ENCODE measurements at places on chromosomes 3 and 15.

DNA sequence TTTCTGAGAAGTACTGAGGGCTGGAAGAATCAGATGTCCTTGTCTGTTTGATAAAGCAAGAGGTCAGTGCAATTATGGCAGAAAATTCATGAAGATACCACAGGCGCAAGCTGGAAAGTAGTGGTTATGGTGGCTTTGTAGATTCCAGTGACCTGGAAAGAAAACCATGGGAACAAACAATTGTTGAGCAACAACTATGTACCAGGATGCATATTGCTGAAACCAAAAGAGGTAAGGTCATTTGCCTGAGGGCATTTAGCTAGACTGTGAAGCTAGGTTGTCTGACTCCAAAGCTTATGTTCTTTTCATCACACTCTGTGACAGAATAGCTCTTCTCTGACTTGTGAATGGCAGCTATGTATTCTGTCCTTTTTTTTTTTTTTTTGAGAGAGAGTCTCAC, 74.0 kb downstream of the B3GALNT1 start:
- peak; percentile 95 for DNase-seq

DNA sequence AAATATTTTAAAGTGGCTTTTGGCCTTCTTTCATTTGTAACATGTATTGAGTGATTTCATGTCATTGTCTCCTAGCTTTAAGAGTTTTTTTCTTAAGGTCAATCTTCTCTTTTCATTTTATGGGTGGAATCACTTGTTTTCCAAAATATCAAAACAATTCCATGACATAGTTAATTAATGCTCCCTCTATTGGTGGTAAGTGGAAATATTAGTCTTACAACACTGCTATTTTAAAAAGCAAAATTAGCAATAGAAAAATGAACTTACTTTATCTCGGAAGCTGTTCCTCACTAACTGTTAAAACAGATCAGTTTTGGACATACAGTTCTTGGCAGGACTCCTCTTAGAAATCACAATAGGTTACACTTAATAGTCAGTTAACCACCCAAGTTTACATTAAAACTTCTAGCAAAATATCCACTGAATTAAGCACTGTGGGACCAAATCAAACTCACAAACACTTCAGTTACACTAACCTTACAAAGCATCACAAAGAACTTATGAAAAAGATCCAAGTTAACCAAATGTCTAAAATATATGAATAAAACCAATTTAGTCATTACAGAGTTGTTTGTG, 42.4 kb downstream of the TIGIT start:
- no peak for DNase-seq

DNA sequence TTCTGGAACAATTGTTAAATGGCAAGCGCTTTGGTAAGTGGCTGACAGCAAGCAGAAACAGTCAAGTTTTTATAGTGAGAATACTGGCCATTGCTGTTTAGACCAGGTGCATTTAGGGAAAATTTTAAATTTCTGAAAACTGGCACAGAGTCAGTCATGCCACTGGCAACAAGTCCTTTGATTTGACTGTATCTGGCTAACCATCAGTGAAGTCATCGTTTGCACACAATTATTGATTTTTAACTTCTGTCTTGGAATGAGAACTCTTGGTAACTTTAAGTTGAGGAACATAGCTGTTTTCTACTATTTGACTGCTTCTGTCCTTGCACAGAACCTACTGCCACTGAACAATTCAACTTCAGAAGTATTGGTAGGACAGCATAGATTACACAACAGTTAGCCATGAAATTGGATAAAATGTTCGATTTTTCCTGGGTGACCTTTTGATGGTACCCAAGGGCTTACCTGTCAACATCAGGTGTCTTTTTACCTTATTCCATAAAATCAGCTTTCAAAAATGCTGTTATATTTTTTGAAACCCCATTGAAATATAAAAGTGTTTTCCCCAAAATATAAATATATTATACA, 225.0 kb downstream of the PDZRN3 start:
- no peak for DNase-seq

GRCh38 chr3:187777331-187777941, 32.2 kb upstream of the BCL6 start:
- DNase-seq: no peak

- no peak for DNase-seq
Observed at GRCh38 chr15:90019611-90020010, 18.5 kb downstream of the ZNF710 start.

- no peak for DNase-seq
Observed at GRCh38 chr15:56929933-56930332, 11.5 kb downstream of the TCF12 start.

DNA sequence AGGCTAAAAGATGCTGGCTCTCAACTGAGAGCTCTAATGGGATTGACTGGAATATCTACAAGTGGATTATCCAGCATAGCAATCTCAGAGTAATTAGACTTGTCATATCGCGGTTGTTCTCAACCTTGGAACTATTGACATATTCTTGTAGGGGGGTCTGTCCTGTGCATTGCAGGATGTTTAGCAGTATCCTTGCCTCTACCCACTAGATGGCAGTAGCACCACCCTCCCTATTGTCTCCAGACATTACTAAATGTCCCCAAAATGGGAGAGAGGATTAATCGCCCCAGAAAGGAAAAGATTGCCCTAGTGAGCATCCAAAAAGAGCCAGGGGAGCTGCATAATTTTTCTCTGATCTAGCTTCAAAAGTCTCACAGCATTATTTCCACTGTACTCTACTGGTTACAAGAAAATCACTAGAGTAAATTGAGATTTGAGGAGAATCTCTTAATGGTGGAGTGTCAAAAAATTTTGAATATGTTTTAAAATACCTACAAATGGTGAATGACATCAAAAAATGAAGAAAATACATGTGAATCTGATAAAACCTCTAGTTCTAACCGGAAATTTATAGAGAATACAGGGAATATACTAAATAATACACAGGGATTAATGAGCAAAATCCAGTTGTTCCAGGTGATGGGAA, 388.2 kb upstream of the AGTR1 start:
- peak; percentile 66 for DNase-seq

- DNase-seq: no peak
Observed at GRCh38 chr15:96107916-96108315, 222.6 kb upstream of the NR2F2 start.

DNA sequence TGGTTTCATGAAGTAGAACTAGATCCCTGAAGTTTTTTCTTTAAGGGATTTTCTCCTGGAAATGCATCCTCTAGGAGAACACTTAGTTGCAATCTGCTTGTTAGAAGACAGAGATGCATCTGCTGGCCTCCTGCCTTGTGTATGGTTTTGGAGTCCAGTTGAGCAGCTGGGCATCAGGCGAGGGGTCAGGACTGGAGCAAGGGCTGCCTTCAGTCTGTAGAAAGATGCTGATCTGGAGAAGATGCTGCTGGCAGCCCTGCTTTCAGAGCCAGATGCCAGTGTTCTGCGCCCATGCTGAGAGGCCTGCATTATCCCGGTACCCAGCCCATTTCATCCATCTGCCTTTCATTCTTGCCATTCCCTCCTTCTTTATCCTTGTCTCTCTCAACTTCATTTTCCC, 77.4 kb downstream of the CHCHD6 start:
- DNase-seq: no peak

GRCh38 chr3:120532969-120533368, 63.2 kb upstream of the NDUFB4 start:
- DNase-seq: no peak

DNA sequence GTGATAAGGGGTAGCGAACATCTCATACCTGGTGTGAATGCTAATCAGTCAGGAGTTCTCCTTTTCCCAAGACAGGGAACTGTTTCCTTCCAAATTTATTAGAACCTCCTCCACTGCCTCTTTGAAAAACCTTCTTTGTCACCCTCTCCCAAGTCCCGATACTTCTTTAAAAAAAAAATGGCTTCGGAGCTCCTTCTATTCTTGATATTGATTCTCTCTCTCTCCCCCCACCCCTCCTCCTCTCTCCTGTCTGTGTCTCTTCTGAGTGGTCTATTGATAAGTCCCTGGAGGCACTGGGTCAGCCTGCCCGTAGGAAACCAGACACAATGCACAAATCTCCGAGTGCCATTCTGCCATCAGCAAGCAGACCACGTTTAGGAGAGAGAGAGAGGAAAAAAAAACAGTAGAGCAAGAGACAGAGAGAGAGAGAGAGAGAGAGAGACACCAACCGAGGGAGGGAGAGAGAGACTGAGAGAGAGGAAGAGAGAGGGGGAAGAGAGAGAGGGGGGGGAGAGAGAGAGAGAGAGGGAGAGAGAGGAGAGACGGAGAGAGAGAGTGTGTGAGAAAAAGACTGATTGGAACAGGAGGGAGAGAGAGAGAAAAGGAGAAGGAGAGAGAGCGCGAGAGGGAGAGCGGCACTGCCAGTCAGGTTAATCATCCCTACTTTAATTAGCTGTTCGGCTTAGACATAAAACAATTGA, 160.9 kb downstream of the TIGIT start:
- DNase-seq: no peak

DNA sequence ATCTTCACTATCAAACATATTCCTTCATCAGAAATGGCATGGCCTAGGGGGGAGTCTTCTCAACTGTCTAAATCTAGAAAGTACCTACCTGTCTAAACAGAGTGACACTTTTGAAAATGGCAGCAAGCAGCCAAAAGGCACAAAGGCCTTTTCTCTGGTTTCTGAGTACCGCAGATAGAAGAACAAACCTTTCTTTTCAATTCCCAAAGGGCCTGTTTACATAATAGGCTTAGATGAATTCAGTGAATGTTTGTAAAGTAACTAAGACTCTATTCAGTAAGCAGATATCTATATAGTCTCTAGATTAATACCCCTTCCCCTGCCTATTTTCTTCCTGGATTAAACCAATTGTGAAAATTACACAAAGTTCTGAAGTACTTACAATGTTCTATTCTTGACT, 7.1 kb downstream of the MYEF2 start:
- no peak for DNase-seq

- no peak for DNase-seq
Observed at GRCh38 chr3:144629381-144629780, 657.8 kb downstream of the DIPK2A start.

- DNase-seq: no peak
Observed at GRCh38 chr3:1117843-1118473, 25.1 kb downstream of the CNTN6 start.

DNA sequence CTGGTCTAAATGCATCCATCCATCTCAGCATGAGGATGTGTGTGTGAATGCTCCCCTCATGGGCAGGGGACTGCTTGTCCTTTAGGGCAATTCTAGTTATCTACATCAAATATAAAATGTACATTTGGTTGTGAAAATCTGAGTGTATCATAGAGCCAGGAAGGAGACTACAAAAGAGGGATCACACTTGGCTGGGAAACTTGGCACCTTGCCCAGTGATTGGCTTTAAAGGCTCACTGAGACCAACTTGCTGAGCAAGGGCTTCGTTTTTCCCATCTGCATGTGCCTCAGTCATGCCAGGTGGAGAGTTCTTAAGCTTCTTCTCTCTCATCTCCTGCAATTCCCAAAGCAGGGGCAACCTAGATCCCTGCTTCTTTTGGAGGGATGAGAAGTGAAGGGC, 5.2 kb downstream of the CAPN3 start:
- DNase-seq: no peak

DNA sequence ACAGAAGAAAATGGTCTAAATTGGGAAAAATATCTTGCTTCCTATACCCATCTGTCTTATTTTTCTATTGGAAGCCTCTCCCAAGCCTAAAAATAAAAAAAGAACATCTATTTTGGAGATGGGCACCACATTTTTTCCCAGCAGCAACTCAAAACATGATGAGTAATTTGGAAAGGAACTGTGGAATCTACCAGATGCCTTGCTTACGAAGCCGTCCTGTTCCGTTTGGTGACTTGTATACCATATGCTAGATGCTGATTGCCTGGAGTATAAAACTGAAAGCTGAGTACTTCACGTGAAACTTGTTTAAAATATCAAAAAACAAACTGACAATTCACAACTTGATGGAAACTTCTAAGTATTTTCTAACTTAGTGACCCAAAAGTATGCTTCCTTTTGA, 491.0 kb downstream of the ROBO2 start:
- DNase-seq: no peak

- no peak for DNase-seq
Observed at GRCh38 chr3:129617381-129618185, 11.1 kb upstream of the PLXND1 start.

GRCh38 chr3:150203273-150203672, 204.8 kb upstream of the TSC22D2 start:
- no peak for DNase-seq

GRCh38 chr15:58864602-58865424, 68.7 kb downstream of the SLTM start:
- DNase-seq: no peak

DNA sequence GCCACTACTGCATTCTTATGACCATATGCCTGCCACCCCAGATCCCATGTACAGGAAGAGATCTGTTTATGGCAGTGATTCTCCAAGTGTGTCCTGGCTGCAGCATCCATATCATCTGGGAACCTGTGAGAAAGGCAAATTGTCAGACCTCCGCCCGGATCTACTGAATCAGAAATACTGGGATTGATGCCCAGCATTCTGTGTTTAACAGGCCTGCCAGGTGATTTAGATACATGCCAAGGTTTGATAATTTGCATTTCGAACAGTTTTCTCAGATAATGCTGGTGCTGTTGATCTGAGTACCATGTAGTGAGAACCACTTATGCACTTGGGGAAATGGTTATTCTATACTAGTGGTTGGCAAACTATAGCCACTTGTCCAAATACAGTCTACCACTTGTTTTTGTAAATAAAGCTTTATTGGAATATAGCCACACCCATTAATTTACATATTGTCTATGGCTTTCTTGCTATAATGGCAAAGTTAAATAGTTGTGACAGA, 165.4 kb downstream of the SSR3 start:
- no peak for DNase-seq

GRCh38 chr3:19543212-19543841, 390.7 kb downstream of the EFHB start:
- DNase-seq: no peak

GRCh38 chr3:57150113-57150581, 15.0 kb downstream of the IL17RD start:
- DNase-seq: no peak

- no peak for DNase-seq
Observed at GRCh38 chr3:127923611-127924010, 8.6 kb downstream of the KBTBD12 start.

GRCh38 chr15:73996939-73997338, 2.4 kb downstream of the PML start:
- no peak for DNase-seq

DNA sequence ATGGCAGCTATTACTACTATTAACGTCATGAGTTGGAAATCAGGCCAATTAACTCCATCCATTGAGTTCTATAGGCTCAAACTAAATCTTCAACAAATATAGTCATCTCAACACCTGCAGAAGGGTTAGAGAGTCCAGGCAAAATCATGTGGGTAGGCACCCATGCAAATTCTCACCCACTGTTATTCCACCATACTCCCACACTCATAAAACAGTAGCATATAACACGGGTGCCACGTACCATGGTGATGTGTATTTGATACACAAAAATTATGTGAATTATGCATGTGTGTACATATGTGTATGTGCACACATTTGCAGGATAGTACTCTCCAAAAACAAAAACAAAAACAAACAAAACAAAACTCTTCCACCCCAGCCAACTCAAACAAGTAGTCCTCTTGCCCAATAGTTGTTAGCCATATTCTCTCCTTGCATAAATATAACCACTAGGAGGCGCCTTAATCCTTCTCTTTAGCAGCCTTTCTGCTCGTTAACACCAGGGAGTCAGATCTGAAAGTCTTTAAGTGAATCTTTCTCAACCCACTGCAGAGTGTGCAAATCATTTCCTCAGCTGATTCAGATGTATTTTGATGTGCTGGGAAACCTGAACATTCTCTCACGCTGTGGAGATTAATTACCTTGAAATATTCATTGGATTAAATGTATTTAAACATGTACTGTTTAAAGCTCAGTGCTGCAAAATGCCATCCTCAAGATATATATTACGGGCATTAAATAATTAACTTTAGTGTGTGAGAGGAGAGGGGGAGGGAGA, 38.0 kb upstream of the COPB2 start:
- DNase-seq: peak; percentile 71

- peak; percentile 56 for DNase-seq
Observed at GRCh38 chr3:193803288-193803687, 210.3 kb downstream of the OPA1 start.
